NCI-H446 (cell line): ENCODE measurements at places on chromosomes 12 and 14.

- DNase-seq = peak; percentile 46
Measured at GRCh38 chr14:70027785-70028428, 148.7 kb downstream of the SMOC1 start.

DNA sequence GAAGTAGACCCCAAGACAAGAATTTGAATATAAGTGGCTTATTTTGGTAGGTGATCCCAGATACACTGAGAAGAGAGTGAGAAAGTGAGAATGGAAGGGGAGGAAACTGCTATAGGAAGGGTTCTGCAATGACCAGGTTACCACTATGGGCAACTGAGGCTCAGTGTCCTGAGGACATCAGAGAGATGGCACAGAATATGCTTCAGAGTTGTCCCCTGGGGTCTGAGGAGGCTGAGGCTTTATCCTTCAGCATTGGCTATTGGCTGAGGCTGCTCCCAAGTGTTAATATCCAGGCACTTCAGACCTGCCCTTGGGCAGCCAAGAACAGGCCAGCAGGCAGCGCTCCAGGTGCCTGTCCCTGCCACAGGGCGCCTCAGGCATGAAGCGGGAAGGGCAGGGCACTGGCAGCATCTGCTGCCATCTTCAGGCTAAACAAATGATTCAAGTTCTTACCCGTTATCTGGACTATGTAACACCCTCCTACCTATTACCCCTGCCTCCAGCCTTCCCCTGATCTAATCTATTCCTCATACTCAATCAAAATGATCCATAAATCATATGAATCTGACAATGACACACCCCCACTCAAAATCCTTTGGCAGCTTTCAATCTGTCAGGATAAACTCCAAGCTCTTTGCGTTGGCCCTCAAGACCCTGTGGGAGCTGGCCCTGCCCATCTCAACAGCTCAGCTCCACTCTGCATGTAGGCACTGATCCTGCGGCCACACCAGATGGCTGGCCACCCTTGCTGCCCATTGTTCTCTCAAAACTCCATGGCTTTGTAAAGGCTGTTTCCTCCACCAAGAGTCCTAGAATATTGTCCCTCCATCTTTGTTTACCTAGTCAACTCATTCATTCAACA is 42.4 kb downstream of the CKAP4 start:
- DNase-seq = peak; percentile 61

GRCh38 chr14:76015668-76016067 is 30.1 kb downstream of the IFT43 start:
- no peak for DNase-seq

- no peak for DNase-seq
Measured at GRCh38 chr12:96140174-96140573, 54.0 kb upstream of the ELK3 start.

- no peak for DNase-seq
Measured at GRCh38 chr12:26750531-26751175, 82.3 kb downstream of the ITPR2 start.

DNA sequence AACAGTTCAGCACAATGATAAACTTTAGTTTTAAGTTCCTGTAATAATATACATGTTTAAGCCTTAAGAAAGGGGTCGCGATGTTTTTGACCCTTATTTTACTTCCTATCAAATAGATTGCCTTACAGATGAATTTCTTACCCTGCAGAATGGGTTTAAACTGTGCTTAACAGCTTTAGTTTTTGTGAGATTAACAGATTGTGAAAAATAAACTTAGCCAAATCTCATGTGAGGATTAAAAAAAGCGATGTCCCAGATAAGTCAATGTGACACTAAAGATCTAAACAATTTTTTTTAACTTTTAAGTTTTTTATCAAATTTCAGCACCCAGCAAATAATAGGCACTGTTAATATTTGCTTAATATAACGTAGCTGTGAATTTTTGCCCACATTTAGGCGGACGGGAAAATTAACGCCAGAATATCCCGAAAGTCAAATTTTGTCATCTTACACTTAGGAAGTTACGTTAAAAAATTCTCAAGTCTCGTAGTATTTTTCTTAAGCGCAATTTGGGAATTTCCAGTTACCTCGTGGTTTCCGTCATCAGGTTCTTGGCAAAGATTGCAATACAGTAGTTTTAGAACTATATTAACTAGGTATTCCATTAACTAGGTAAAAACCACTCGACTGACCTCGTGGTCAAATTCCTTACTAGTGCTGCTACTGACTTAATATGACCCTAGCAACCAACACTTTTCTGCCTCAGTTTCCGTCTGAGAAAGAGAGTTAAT is 1.2 kb downstream of the HNRNPC start:
- DNase-seq = no peak

DNA sequence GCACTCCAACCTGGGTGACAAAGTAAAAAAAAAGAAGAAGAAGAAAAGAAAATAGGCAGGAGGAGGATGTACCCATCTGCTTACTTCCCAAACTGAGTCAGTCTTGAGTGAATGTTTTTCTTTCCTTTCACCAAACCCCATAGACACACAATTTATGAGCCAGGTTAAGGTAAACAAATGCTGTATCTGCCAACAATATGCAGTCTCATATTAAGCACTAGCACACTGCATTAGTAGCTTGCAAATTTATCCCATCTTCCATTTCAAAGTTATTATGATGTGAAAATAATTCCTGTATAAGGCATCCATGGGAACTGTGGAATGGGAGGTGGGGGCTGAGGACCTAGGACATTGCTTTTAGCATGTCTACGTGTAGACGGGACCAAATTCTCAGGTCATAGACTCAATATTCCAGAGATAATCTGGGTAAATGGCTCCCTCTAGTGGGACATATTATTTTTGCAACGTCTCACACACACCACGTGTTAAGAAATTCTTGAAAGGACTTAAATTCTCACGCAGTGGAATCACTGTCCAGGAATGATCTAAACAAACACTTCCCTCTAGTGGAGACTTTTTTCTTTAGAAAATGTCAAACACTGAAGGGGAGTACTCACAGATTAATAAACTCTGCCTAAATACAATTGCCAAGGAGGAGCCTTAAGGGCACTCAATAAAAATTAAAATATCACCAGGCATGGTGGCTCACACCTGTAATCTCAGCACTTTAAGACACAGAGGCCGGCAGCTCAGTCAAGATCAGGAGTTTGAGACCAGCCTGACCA is 17.1 kb upstream of the OR10P1 start:
- DNase-seq = peak; percentile 69
